Activated T-cell treated with anti-CD3 and anti-CD28 coated beads, Interleukin-2, amount 50 U/mL, for 1 hour (primary cell): ENCODE measurements at places on chromosomes 4 and X.

DNA sequence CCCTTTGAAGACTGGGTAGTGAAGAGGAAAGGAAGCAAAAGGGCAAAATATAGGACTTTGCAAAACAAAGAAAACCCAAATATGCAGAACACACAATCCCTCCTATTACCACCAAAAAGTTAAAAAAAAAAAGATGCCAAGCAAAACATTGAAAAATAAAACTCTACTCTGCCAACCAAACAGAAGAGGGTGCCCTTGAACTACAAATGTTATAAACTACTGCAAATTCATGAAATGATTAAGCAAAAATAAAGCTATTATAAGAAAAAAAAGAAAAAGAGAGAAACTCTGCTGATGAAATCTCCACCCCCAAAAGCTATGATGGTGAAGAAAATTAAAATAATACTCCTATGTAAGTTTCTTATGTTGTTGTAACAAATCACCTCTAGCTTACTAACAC is 168.5 kb upstream of the STK26 start:
- no peak for DNase-seq

DNA sequence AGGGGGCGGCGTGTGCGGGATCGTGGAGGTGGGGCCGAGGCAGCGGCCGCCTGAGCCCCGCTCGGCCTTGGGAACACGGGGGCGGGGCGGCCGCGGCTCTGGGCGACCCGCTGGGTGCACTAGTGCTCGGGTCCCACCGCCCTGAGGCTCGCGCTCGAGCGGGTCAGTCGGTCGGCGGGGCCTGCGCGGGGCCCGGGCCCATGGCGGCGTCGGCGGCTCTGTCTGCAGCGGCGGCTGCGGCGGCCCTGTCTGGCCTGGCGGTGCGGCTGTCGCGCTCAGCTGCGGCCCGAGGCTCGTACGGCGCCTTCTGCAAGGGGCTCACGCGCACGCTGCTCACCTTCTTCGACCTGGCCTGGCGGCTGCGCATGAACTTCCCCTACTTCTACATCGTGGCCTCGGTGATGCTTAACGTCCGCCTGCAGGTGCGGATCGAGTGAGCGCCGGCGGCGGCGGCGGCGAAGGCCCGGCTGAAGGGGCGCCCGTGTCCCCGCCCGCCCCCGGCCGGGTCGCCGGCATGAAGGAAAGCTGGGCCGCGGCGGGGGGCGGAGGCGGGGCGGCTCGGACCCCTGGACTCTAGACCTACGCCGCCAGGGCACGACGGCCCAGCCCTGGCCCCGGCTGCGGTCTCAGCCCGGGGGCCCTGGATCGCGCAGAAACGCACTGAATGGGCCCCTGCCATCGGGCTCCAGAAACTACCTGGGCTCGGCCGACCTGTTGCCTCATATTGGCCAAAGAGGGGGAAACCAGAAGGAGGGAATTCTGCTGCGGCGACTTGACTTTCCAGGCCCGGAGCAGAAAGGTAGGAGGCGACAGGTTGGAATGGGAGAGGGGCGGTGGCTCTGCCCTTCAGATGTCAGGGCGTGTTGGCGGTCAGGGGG is at the start of gene SMIM10L2A:
Gene SMIM10L2A (plus strand): TSS at position 13 of the 878 bp plus-strand sequence. CDS start 188 bp downstream, at position 201.
- no peak for DNase-seq

GRCh38 chr4:161714022-161714751 is 449.6 kb downstream of the FSTL5 start:
- DNase-seq, result no peak

GRCh38 chr4:10344824-10345223 is 112.4 kb downstream of the ZNF518B start:
- DNase-seq, result no peak

- DNase-seq, result no peak
Observed at GRCh38 chr4:143358923-143359643, 22.4 kb downstream of the GAB1 start.

DNA sequence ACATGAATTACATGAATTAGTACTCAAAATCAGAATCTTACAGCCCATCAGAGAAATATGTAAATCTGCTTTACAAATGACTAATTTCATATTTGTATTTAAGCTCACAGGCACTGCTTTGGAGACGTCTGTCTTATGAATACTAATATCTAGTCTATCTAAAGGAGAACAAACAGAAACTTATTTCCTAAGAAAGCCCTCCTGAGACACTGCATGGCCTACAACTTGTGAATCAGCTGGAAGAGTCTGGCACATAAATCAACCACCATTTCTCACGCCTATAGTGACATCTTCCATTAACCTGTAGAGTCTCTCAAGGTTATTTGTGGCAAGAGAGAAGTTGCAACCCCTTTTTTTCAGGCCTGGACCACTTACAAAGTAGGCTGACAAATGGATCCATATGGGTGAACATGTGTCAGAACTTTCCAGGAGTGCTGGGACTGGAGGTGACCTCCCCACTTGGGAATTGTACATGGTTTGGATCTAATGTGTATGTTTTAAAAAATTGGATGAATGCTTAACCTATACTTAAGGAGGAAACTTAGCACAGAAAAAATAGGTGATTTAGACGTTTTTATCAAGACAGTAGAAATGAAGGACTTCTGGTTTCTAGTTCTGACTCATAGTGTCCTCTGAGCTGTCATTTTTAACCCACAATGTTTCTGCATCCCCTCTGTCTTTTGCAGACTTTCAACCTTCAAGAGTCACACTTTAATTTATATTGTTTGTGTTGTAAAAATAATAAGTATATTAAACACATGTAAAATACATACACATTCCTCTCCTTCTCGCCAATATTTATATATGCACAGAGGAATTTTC is 83.2 kb upstream of the ARHGAP24 start:
- DNase-seq, result no peak

GRCh38 chr4:161540265-161540664 is 623.5 kb downstream of the FSTL5 start:
- DNase-seq, result no peak

- DNase-seq, result no peak
Observed at GRCh38 chrX:142831961-142832530, 193.7 kb upstream of the SPANXN4 start.

DNA sequence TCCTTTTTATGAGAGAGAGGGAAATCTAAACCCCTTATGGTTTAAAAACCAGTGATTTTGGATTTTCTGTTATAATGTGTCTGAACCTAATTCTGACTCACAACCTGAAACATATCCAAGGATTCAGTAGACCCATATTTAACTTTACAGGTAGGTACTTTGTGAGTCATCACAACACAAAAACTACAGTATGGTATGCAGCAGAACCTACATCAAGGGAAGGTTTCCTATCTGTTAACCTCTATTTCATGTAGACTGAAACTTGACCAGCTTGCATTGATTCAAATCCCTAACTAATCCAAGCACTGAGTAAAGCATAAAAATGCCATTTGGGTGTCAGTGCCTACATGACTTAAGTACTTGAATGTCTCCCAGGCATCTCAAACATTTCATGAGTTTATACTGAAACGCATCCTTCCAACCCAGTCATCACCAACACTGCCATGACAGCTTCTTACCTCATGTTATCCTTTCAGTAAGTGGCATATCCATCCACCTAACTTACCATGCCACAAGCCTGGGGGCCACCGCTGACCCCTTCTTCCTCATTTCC is 4.3 kb upstream of the ARHGAP10 start:
- no peak for DNase-seq

DNA sequence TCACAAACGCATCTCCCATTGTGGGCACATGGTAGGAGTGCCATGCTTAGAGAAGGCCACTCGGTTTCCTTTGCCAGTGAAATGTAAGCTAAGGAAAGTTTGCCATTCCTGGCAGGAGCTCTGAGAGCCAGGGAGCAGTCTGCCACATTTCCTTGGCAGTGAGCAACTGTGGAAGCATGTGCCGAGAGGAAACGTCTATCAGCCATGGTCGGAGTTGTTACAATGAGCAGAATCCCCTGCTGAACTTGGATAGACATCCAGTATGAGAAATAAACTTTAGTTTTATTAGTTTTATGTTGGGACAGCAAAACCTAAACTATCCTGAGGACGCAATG is 51.1 kb downstream of the ENOPH1 start:
- no peak for DNase-seq

GRCh38 chrX:68945603-68946228 is 116.9 kb downstream of the EFNB1 start:
- no peak for DNase-seq

DNA sequence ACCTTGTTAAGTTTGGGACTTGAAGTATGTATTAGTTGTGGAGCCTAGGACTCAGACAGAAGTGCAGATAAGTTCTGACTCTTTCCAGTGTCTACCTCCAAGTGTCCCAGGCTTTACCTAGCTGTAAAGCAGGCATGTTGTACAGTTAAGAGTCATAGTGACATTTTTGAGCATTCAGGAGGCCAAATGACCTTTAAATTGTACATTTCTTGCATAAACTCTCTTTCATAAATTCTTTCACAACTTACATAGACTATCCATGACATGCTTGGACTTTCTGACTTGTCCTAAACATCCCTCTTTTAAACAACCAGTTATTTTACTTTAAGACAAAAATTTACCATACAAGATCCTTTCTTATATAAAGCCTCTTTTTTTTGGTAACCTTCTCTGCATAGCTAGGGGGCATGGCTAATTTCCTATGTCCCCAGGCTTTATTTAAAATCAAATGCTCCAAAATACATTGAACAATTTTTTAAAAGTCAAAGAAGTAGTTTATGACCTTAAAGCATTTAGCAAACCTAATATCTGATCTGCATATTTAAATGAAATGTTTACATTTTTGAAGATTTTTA is 40.1 kb upstream of the UGT8 start:
- no peak for DNase-seq

- no peak for DNase-seq
Observed at GRCh38 chr4:3069661-3070199, 4.6 kb downstream of the HTT-AS start.

- no peak for DNase-seq
Observed at GRCh38 chrX:40299641-40300046, 201.9 kb upstream of the BCOR start.

DNA sequence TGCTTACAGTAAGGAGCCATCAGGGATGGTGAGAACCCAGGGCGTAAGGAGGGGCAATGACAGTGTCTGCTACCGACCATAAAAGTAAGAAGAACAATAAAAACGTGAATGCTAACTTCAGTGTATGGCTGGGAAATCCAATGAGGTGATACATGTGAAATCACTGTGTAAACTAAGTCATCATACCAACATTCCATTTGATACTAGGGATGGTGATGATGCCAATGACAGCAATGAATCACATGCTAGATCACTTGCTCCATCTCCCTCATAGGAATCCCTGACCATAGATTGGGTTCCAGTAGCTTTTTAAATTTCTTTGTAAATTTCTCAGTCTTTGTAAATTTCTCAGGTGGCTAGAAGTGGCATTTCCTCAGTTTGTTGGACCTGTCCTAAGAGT is 146.3 kb downstream of the SMIM20 start:
- no peak for DNase-seq

DNA sequence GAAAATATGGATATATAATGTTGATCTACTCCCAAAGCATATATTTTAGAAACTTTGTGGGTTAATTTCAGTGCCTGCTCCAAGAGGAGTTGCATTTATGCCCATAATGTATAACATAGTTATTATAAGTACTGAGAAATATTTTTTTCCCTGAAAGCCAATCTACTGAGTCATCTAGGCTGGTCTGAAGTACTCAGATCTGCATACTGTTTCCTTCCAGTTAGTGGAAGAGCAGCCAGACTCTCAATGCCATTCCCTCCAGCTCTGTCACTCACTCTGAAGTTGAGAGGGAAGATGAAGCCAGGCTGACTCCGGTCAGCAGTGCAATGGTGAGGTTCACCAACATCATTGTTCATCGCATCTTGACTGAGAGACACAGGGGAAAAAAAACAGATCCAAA is 505.1 kb downstream of the PPARGC1A start:
- no peak for DNase-seq

DNA sequence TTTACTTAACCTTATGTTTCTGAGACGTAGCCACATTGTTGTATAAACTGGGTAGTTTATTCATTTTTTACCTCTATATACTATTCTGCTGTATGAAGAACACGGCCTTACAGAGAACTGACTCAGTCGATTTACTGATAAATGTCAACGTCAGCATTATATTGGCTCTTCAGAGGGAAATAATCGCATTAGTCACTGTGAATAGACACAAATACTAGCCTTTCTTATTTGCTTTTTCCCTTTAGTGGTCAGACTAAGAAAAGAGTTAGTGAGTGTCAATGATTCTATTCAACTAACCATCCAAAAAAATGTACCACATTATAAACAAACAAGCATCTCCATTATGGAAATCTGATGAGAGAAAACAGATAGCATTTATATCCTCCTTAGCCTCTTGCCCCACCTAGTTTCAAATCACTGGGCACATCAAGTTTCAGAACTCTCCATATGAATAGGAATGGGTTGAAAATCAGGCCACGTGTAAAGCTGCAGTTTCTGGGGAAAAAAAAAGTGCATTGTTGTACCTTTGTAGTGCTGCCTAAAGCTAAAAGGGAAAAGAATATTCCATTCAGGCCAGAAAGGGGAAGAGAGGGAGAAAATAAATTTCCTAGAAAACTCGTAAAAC is 146.7 kb upstream of the VCX3A start:
- no peak for DNase-seq

- DNase-seq, result no peak
Observed at GRCh38 chr4:114866901-114867670, 246.3 kb downstream of the NDST4 start.

DNA sequence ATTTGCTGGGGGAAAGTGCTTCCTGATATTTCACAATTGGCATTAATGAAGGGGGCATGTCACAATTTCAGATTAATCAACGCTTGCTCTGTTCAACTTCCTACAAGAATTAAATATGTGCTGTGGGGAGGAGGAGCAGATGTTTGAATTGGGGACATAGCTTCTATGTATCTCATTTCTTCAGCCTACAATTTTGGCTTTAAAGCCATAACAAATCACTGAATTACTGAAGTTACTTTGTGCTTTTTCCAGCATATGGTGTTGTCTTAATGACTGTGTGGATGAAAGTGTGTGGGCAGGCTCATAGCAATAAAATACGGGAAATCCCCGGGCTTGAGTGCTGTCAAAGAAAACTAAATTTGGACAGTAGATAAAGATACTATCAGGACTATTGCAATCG is 813 bp downstream of the TLR7 start:
- DNase-seq, result no peak

DNA sequence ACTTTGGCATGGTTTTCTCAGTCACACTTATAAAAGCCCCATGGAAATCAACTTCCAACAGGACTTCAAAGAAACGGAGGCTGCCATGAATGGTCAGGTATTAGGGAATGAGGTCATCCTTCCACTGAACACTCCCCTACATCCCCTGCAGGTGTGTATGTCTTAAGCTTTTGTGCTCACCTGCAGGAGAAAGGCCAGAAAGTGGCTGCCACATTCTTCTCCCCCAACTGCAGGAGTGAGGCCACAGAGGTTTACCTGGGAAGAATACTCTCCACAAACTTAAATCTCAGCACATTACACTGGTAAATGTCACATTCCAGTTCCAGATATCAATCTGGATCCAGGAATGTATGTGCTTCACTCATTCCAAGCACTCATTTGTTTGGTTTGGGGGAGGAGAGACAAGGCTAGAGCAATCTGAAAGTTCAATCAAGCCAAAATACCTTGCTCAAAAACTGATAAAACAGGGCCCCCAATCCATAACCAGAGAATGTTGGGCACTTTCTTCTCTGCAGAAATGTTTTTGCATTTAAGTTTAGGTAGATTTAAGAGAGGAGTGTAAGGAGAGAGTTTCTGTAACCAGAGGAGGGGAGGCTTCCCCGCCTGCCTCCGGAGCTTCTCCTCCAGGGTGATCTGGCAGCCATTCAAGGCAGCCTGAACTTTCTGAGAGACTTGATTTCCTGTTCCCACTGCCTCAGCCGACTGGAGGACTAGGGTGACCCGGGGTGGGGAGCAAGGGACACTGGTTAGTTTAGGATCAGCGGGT is 15.4 kb downstream of the FAM9C start:
- DNase-seq, result no peak
